SK-N-SH (cell line): ENCODE measurements at places on chromosomes 11 and 22. TPM values are rescaled to one million over a fixed set of nuclear protein-coding genes. Genes with fewer than 3 reads are reported as not detected.

DNA sequence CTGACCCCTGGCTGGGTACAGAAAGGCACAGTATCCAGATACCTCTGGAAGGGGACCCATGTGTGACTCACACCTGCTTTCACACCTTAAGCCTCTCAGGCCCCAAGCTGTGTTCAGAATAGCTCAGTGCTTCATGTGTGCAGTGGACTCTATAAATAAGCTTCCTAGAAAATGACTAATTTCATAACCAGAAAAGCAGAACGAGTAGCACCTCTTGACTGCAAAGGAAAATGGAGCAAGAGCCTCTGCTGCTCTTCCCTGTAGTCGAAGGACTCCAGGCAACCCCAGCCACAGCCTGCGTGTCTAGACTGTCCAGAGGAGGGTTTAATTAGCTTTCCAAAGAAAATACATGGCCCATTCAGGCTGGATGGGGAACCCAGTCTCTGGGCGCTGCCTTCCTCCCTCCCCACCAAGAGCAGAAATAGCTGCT is 23.1 kb downstream of the PTPN5 start:
- no peak overlapping the region for H3K27ac ChIP-seq
- H3K27me3 ChIP-seq: no peaks in the 10 kb centered on the region
- no peak overlapping the region for H3K4me3 ChIP-seq

- H3K4me1 ChIP-seq: peaks cover 3% of the 10 kb centered on the region; the same call in 1 of the 2 replicates
- no peak overlapping the region for H3K4me3 ChIP-seq
- DNase-seq: no peak
- peaks cover 35% of the 10 kb centered on the region for H3K36me3 ChIP-seq
Measured at GRCh38 chr11:134238956-134239355, 14.2 kb downstream of the THYN1 start.

DNA sequence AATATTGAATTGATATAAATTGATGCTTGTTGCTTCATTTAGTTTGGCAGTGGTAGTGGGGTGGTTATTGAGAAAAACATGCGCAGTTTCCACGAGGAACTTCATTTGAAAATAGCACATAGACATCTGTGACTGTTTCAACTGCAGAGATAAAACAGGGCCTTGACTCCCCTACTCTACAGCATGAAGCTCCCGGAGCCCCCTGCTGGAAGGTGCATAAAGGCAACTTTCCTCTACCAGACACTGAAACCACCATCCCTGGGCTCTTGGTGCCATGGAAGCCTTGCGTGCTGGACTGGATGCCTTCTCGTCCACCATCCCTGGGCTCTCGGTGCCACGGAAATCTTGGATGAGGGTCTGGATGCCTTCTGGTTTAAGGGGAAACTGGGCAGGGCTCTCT is 195.9 kb downstream of the CSNK2A3 start:
- no peak overlapping the region for H3K4me3 ChIP-seq
- no peaks in the 10 kb centered on the region for H3K36me3 ChIP-seq
- H3K27me3 ChIP-seq: no peaks in the 10 kb centered on the region
- no peak overlapping the region for H3K27ac ChIP-seq

Gene UPB1
- 0.30 and 0.49 TPM in 2 replicates for polyA plus RNA-seq

Gene C1QTNF4
- 0.06 and 0.08 TPM in 2 replicates for polyA plus RNA-seq

- DNase-seq: peak; percentile 53
- H3K36me3 ChIP-seq: no peaks in the 10 kb centered on the region
- H3K4me1 ChIP-seq: peaks cover 3% of the 10 kb centered on the region; the same call in 1 of the 2 replicates
Measured at GRCh38 chr22:43090130-43090789, 1.1 kb upstream of the TTLL1 start.

DNA sequence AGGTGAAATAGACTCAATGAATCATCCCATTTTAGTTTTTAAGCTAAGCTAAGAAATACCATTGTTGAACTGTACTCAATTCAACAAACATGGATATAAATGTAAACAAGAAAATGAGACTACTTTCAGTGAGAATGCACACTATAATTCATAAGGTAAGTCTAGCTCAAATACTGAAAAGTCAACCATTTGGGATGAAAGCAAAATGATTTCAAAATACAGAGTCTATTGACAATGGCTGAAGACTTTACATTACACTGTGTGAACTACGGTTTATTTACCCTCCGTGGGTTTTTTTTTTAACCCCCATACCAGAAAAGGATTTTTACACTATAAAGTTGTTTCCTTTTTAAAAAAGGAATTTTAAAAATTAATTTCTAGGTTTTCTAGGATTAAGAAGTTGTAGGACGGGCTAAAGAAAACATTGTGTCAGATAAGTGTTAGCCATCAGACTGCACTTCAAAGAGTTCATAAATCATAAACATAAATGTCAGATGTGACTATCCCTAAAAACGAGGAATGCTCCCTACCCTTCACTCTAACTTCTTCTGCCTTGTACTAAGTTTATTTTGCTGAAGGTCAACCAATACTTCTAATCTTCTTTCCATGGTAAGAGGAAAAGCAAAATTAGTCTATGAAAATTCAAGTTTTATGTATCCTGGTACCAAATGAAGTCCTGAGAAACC is 83.0 kb downstream of the FCHSD2 start:
- no peaks in the 10 kb centered on the region for H3K27me3 ChIP-seq
- H3K4me1 ChIP-seq: no peaks in the 10 kb centered on the region
- no peak overlapping the region for H3K4me3 ChIP-seq
- H3K27ac ChIP-seq: no peak overlapping the region
- no peaks in the 10 kb centered on the region for H3K36me3 ChIP-seq

GRCh38 chr22:35661464-35661863 is 13.2 kb downstream of the APOL6 start:
- H3K4me3 ChIP-seq: no peak overlapping the region
- H3K36me3 ChIP-seq: no peaks in the 10 kb centered on the region
- no peaks in the 10 kb centered on the region for H3K27me3 ChIP-seq

- H3K27ac ChIP-seq: no peak overlapping the region
- no peak overlapping the region for H3K4me3 ChIP-seq
- H3K27me3 ChIP-seq: no peaks in the 10 kb centered on the region
- no peaks in the 10 kb centered on the region for H3K36me3 ChIP-seq
- DNase-seq: peak; percentile 56
Measured at GRCh38 chr11:28697920-28698827, 590.0 kb downstream of the METTL15 start.

GRCh38 chr11:105000797-105001196 is 22.2 kb downstream of the CASP5 start:
- H3K4me1 ChIP-seq: no peaks in the 10 kb centered on the region
- no peaks in the 10 kb centered on the region for H3K27me3 ChIP-seq
- H3K4me3 ChIP-seq: no peak overlapping the region
- DNase-seq: no peak
- no peaks in the 10 kb centered on the region for H3K36me3 ChIP-seq
- H3K27ac ChIP-seq: no peak overlapping the region

Gene CYB5R2
- polyA plus RNA-seq: 0.20 and 0.23 TPM in 2 replicates
